ENCODE measurements at places on chromosomes 5 and 9. TPM values are rescaled to one million over a fixed set of nuclear protein-coding genes. Genes with fewer than 3 reads are reported as not detected.

OBP2B gene
- not detected for total RNA-seq

PAPPA gene
- 0.31 TPM for total RNA-seq

MAP3K1 gene
- total RNA-seq, result 20.0 TPM

MCIDAS gene
- total RNA-seq, result 1.0 TPM

ZFP62 gene
- total RNA-seq, result 15.4 TPM

SPATA31A3 gene
- not detected for total RNA-seq

PCDHA1 gene
- total RNA-seq, result under 0.01 TPM

ADAMTS2 gene
- total RNA-seq, result 4.7 TPM

NSA2 gene
- total RNA-seq, result 66.3 TPM

CSF1R gene
- 0.33 TPM for total RNA-seq

BASP1 gene
- total RNA-seq, result 20.4 TPM

LAMC3 gene
- total RNA-seq, result 1.1 TPM

C9orf152 gene
- not detected for total RNA-seq

PRSS3 gene
- total RNA-seq, result not detected

SLC28A3 gene
- total RNA-seq, result under 0.01 TPM

PCDHB15 gene
- not detected for total RNA-seq

MORN5 gene
- total RNA-seq, result not detected

PCDHGB5 gene
- total RNA-seq, result 20.0 TPM

CDC42SE2 gene
- total RNA-seq, result 32.4 TPM

PLAA gene
- 43.3 TPM for total RNA-seq

CCDC180 gene
- total RNA-seq, result 2.1 TPM

LRRC70 gene
- 0.34 TPM for total RNA-seq

CXXC5 gene
- 7.0 TPM for total RNA-seq
